Osteoblast (primary cell): ENCODE measurements at places on chromosomes 1 and 21. TPM values are rescaled to one million over a fixed set of nuclear protein-coding genes. Genes with fewer than 3 reads are reported as not detected.

DNA sequence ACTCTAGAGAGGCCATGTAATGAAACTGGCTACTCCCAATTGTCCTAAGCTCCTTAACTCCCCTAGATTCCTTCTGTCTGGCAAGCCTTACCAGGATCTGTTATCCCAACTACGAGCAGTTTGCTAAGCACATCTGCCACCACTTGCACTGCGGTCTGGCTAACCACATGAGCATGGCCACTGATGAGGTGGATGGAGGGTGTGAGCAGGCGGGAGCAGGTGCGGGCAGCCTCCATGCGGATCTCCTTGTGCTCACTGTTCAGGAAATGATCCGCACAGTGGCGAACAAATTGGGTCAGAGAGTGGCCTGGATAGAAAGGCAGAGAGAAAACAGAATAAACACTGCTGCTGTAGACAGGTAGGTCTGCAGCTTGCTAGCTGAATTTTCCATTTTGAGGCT, 24.0 kb downstream of the MTOR start:
- no peak overlapping the region for H3K4me3 ChIP-seq
- no peaks in the 10 kb centered on the region for H3K27me3 ChIP-seq
- H3K36me3 ChIP-seq: peaks cover 80% of the 10 kb centered on the region

GRCh38 chr1:201774983-201775344, 54.0 kb upstream of the IPO9 start:
- peaks cover 64% of the 10 kb centered on the region for H3K4me1 ChIP-seq
- no peaks in the 10 kb centered on the region for H3K27me3 ChIP-seq
- DNase-seq: no peak
- peaks cover 3% of the 10 kb centered on the region for H3K36me3 ChIP-seq

DNA sequence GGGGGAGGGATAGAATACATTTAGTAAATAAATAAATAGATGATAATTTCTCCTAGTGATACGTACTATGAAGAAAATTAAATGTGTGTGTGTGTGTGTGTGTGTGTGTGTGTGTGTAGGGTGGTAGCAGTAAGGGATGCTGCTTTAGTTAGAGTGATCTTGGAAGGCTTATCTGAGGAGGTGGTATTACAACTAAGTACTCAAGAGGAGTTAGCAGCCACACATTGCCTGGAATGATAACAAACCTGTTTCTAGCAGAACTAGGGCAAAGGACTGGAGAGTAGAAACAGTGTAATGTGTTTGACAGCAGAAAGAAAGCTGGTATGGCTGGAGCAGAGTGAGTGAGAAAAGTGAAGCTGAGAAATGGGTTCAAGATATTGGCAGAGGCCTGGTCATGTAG, 58.3 kb upstream of the FASLG start:
- no peak overlapping the region for H3K27ac ChIP-seq
- DNase-seq: no peak
- no peaks in the 10 kb centered on the region for H3K4me1 ChIP-seq
- H3K4me3 ChIP-seq: no peak overlapping the region
- H3K27me3 ChIP-seq: no peaks in the 10 kb centered on the region

- no peaks in the 10 kb centered on the region for H3K36me3 ChIP-seq
- peaks cover 29% of the 10 kb centered on the region for H3K4me1 ChIP-seq
- peak; percentile 48 for DNase-seq
- peaks cover 3% of the 10 kb centered on the region for H3K27me3 ChIP-seq
- peak overlapping the region; percentile 92 for H3K27ac ChIP-seq
- peak overlapping the region; percentile 98 for H3K4me3 ChIP-seq
These were observed 816 bp downstream of the EDEM3 start for GRCh38 chr1:184753608-184754475.

FBLIM1 gene
- 108 and 121 TPM in 2 replicates for total RNA-seq

GRCh38 chr21:40466893-40467483, 380.0 kb downstream of the DSCAM start:
- no peaks in the 10 kb centered on the region for H3K4me1 ChIP-seq
- no peak overlapping the region for H3K27ac ChIP-seq
- H3K27me3 ChIP-seq: no peaks in the 10 kb centered on the region

DNA sequence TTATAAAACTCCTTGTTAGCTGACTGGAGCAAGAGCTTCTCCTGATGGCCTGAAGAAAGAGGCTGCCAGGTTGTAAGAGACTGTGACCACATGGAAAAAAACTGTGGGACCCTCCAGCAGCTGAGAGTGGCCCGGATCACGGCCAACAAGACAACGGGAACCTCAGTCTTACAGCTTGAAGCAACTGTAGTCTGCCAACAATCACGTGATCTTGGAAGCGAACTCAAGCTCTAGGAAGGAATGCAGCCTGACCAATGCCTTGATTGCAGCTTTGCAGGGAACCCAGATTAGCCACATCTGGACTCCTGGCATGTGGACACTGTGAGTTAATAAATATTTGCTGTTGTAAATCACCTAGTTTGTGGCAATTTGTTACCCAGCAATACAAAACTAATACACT, 442.6 kb upstream of the PRMT6 start:
- no peaks in the 10 kb centered on the region for H3K36me3 ChIP-seq
- DNase-seq: no peak
- no peaks in the 10 kb centered on the region for H3K27me3 ChIP-seq
- no peak overlapping the region for H3K4me3 ChIP-seq
- no peak overlapping the region for H3K27ac ChIP-seq

DNA sequence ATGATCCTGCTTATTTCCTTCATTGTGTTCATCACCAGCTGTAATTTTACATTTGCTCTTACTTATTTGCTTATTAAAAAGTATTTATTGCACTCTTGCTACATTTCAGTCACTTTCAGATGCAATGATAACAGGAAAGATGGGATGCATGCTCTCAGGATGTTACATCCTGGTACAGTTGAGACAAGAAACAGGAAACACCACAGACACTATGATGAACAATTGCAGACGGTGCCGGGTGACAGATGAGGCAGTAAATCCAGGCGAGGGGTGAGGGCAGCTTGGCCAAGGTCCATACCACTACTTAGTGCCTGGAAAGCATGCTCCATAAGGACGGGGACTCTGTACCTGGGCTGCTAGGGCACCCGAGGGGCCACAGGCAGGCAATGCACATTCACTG, 156.6 kb upstream of the RAB4A start:
- H3K4me1 ChIP-seq: no peaks in the 10 kb centered on the region
- no peaks in the 10 kb centered on the region for H3K27me3 ChIP-seq
- DNase-seq: no peak

DNA sequence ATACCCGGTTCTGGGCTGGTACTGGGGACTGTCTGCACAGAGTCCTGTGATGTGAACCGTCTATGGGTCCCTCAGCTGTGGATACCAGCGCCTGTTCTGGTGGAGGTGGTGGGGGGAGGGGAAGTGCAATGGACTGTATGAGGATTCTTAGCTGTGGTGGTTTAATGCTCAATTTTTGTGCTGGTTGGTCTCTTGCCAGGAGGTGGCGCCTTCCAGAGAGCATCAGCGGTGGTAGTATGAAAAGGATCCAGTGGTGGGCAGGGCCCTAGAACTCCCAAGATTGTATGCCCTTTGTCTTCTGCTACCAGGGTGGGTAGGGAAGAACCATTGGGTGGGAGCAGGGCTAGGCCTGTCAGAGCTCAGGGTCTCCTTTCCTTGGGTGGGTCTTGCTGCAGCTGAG, 89.4 kb upstream of the B3GALT2 start:
- no peaks in the 10 kb centered on the region for H3K4me1 ChIP-seq
- H3K4me3 ChIP-seq: no peak overlapping the region
- no peak overlapping the region for H3K27ac ChIP-seq
- no peaks in the 10 kb centered on the region for H3K36me3 ChIP-seq

DDX59 gene
- total RNA-seq: 11.9 and 12.4 TPM in 2 replicates

- no peak overlapping the region for H3K4me3 ChIP-seq
- H3K27ac ChIP-seq: no peak overlapping the region
- H3K4me1 ChIP-seq: no peaks in the 10 kb centered on the region
- no peak for DNase-seq
- H3K36me3 ChIP-seq: no peaks in the 10 kb centered on the region
These were observed 4.9 kb upstream of the LINGO4 start for GRCh38 chr1:151809985-151810556.

GRCh38 chr21:42887326-42887725, 5.8 kb upstream of the NDUFV3 start:
- no peaks in the 10 kb centered on the region for H3K36me3 ChIP-seq
- DNase-seq: no peak
- H3K4me3 ChIP-seq: no peak overlapping the region
- H3K27ac ChIP-seq: no peak overlapping the region
- no peaks in the 10 kb centered on the region for H3K27me3 ChIP-seq

DNA sequence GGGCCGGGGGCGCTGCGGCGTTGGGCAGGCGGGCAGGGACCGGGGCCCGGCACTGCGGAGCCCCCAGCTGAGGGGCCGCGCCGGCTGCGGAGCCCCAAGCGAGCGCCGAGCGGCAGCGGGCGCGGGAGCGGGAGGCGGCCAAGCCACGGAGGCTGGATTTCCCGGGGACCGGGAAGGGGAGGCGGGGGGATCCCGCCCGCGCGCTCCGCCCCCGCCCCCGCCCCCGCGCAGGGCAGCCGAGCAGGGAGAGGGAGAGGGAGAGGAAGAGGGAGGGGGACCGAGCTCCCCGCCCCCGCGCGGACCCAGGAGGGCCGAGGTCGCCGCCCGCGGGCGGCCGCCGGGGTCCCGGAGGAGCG, at the start of gene DLGAP3:
TSS of gene DLGAP3 (minus strand) at position 154 of the 356 bp plus-strand sequence. CDS start 24,267 bp downstream, outside the sequence.
- H3K27me3 ChIP-seq: peaks cover 58% of the 10 kb centered on the region
- no peaks in the 10 kb centered on the region for H3K36me3 ChIP-seq
- no peak within 1 kb of the TSS for H3K4me3 ChIP-seq

GRCh38 chr1:46487818-46488218, 1.8 kb upstream of the DMBX1 start:
- H3K36me3 ChIP-seq: no peaks in the 10 kb centered on the region
- H3K27ac ChIP-seq: no peak overlapping the region
- H3K4me1 ChIP-seq: peaks cover 2% of the 10 kb centered on the region
- no peak overlapping the region for H3K4me3 ChIP-seq
- H3K27me3 ChIP-seq: peaks cover 82% of the 10 kb centered on the region
- DNase-seq: peak; percentile 91

DNA sequence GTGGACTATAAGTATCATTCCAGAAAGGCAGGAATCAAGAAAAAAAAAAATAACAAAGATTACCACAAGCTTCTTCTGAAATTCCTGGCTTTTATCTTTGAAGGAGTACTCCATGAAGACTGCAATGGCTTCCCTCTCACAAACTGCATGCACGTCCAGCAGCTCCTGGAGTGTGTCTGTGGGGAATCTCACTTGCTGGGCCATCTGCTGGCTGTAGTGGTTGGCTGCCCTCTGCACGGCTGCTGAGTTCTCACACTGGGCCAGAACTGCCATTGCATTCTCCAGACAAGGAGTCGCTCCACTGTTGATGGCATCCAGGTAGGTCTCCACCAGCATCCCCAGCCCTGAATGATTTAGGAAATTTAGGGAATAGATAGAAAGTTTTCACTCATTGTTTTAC, 23.3 kb upstream of the GBP2 start:
- peak; percentile 66 for DNase-seq
- no peak overlapping the region for H3K4me3 ChIP-seq
- no peak overlapping the region for H3K27ac ChIP-seq
- no peaks in the 10 kb centered on the region for H3K4me1 ChIP-seq
- no peaks in the 10 kb centered on the region for H3K27me3 ChIP-seq

DNA sequence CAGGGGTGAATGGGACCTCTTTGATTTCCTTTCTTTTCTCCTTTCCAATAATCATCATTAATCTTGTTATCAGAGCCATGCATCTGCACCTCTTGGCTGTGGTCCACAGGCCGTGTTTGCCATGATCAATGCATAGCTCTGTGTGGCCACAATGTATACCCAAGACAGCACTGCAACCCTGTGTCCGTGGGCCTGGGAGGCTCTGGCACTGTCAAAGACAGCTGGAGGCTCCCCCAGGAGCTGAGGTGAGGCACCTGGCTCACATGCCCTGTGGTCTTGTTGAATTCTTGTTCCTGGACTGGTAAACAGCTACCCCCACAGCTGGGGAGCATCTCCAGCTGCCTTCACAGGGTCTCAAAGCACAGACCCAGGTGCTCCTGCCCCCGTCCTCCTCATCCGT, 67.2 kb upstream of the SELENON start:
- no peak overlapping the region for H3K27ac ChIP-seq
- no peaks in the 10 kb centered on the region for H3K4me1 ChIP-seq
- no peaks in the 10 kb centered on the region for H3K36me3 ChIP-seq
- peak; percentile 23 for DNase-seq

DNA sequence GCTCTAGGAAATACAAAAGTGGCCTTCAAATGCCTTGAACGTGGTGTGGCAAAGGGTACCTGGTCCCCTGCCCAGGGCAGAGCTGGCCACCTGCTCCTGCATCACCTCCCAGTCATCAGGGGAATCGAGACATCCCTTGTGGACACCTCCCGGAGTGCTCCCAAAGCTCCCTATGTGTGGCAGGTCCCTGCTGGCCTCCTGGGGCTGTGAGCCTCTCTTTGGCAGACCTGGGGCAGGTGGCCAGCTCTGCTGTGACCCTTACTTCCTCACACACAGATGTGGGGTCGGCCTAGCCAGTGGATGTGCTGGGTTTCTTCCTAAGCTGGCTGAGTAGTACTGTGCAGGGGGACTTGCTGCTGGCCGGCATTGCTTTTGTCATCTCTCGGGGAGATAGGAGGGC, 86.5 kb downstream of the ITPKB start:
- no peaks in the 10 kb centered on the region for H3K27me3 ChIP-seq
- no peaks in the 10 kb centered on the region for H3K36me3 ChIP-seq
- peaks cover 26% of the 10 kb centered on the region for H3K4me1 ChIP-seq
- H3K4me3 ChIP-seq: no peak overlapping the region
- DNase-seq: no peak

RNU1-2 gene
- total RNA-seq: under 0.01 TPM in 1 of 2 replicates, not detected in the other

DNA sequence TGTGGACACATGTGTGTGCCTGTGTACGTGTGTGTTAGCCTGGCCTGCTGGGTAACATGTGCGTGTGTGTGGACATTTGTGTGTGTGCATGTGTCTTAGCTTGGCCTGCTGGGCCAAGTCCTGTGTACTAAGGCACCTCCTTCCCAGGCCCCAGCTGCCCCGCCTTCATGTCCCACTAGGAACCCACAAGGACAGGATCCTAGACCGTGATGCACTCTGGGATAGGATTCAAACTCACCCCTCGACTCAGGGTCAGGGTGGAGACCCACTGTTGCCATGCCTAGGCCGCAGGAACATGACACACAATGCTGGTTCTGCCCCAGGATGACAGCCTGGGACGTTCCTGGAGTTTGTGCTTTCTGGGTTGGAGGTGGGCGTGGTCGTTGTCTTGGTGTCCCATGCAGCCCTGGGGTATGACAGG, 89.9 kb upstream of the TMPRSS2 start:
- no peak overlapping the region for H3K4me3 ChIP-seq
- H3K4me1 ChIP-seq: peaks cover 4% of the 10 kb centered on the region
- H3K36me3 ChIP-seq: no peaks in the 10 kb centered on the region
- no peak overlapping the region for H3K27ac ChIP-seq

GRCh38 chr1:6701437-6702153, at the start of gene DNAJC11:
TSS of gene DNAJC11 (minus strand) at chr1:6701816. CDS start at chr1:6701800, 16 bp downstream.
- H3K36me3 ChIP-seq: peaks cover 3% of the 10 kb centered on the region
- peaks cover 10% of the 10 kb centered on the region for H3K4me1 ChIP-seq
- peaks cover under 1% of the 10 kb centered on the region for H3K27me3 ChIP-seq
- peak; percentile 99 for DNase-seq
- H3K4me3 ChIP-seq: peak within 1 kb of the TSS; percentile 91

CFAP126 gene
- total RNA-seq: not detected in 2 replicates

NID1 gene
- total RNA-seq: 40.2 and 46.3 TPM in 2 replicates

GRCh38 chr1:93559695-93560094, 111.8 kb downstream of the FNBP1L start:
- no peak for DNase-seq
- H3K4me1 ChIP-seq: no peaks in the 10 kb centered on the region
- peaks cover 33% of the 10 kb centered on the region for H3K36me3 ChIP-seq
- no peak overlapping the region for H3K4me3 ChIP-seq
- no peak overlapping the region for H3K27ac ChIP-seq
